ENCODE measurements at places on chromosomes 4 and X.

DNA sequence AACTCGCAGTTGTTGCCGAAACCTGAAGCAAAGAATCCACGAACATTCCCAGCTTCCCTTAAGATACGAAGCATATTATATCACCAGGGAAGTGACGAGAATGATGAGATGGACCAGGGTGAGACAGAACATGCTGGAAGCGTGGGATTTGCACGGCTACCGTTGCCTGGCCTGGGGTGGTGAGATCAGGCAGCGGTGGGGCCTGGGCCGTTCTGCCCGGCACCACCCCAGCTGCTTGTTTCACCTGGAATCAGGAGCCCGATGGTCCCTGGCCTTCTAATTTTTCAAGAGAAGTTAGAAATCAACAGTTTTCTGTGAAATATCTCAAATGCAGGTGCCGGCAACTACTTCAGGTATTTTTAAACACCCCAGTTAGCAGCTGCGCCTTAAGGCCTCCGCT, 5.7 kb downstream of the CLDN22 start:
- DNase-seq, result no peak

- peak; percentile 31 for DNase-seq
Observed at GRCh38 chr4:126604268-126604867, 1028.4 kb upstream of the INTU start.

- DNase-seq, result no peak
Observed at GRCh38 chrX:15854080-15854655, 445 bp downstream of the AP1S2 start.

DNA sequence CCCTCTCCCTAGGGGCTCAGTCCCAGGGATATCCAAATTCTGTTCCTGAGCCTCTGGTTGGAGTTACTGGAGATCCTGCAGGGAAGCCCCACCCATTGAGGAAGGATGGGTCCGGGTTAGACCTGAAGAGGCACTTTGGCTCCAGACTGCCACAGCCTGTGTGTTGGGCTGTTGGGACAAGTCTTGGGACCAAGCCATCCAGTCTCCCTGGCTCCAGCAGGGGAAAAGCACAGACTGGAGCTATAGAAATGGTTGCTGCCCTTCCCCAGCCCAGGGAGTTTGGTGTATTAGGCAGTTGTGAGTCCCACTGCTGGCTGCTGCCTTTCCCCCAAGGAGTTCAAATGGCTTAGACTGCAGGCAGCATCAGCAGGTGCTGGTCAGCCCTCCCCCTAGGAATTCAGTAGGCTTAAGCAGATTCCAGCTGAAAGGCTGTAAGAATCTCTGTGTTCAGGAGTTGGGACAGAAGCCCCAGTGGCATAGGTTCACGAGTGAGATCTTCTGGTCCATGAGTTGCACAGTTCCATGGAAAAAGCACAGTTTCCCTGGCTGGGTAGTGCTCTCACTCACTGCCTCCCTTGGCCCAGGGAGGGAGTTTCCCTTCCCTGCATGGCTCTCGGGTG, 344.0 kb upstream of the EPHA5 start:
- no peak for DNase-seq

Measured in spinal cord (tissue), 10 donors.